Activated naive CD8-positive, alpha-beta T cell treated with anti-CD3 and anti-CD28 coated beads, Interleukin-2, amount 10 ng/mL, durations not matched to agents 7 days and 5 days (primary cell): ENCODE measurements at places on chromosomes 6 and 20. TPM values are rescaled to one million over a fixed set of nuclear protein-coding genes. Genes with fewer than 3 reads are reported as not detected.
A peak's percentile ranks its signal among the peaks of the same experiment; 100 is the strongest.

DNA sequence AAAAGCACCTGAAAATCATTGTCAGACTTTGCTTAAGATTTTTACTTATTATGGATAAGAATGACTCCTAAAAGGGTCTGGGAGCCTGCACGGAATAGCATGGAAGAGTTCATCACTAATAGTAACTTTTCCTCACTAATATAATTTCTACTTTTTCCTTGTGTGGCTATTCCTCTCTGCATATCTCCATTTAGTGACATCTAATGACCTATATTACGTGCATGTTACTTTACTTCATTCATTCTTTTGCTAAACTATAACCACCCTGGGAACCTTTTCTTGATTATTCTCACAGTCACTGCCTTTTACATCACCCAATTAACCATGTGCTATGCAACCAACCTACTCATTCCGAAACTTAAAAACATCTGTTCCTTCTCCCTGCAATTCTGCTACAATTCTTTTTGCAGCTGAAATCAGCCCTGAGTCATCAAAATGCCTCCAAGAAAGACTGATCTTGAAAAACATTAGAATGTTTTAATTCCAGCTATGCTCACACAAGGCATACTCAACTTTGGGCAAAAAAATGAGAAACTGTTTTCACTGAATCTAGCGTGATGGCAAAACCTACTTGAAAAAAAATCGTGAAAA, 313.3 kb downstream of the RNGTT start:
- peaks cover 3% of the 10 kb centered on the region for H3K36me3 ChIP-seq
- H3K4me1 ChIP-seq, result no peaks in the 10 kb centered on the region
- no peak overlapping the region for H3K27ac ChIP-seq
- no peak overlapping the region for H3K4me3 ChIP-seq
- no peaks in the 10 kb centered on the region for H3K27me3 ChIP-seq
- DNase-seq, result no peak

Gene GSTA3
- total RNA-seq, result not detected

- H3K36me3 ChIP-seq, result no peaks in the 10 kb centered on the region
- peaks cover 24% of the 10 kb centered on the region for H3K27me3 ChIP-seq
- DNase-seq, result no peak
- H3K4me1 ChIP-seq, result no peaks in the 10 kb centered on the region
- no peak overlapping the region for H3K4me3 ChIP-seq
Observed at GRCh38 chr6:150587637-150588036, 12.0 kb upstream of the PLEKHG1 start.

- no peak overlapping the region for H3K4me3 ChIP-seq
- peaks cover 9% of the 10 kb centered on the region for H3K4me1 ChIP-seq
- no peak overlapping the region for H3K27ac ChIP-seq
- DNase-seq, result no peak
Observed at GRCh38 chr6:136468711-136469110, 81.5 kb downstream of the MAP7 start.

Gene TBP
- total RNA-seq, result 28.2 TPM

- peaks cover 2% of the 10 kb centered on the region for H3K4me1 ChIP-seq
- no peak for DNase-seq
- no peak overlapping the region for H3K27ac ChIP-seq
- no peaks in the 10 kb centered on the region for H3K36me3 ChIP-seq
Observed at GRCh38 chr6:109678240-109678639, 12.8 kb downstream of the AK9 start.

Gene TUBB2B
- total RNA-seq, result not detected

Gene TFAP2D
- not detected for total RNA-seq

Gene NNAT
- not detected for total RNA-seq

- H3K4me1 ChIP-seq, result peaks cover 2% of the 10 kb centered on the region
- no peak for DNase-seq
- no peak overlapping the region for H3K27ac ChIP-seq
- no peak overlapping the region for H3K4me3 ChIP-seq
- no peaks in the 10 kb centered on the region for H3K36me3 ChIP-seq
- peaks cover 6% of the 10 kb centered on the region for H3K27me3 ChIP-seq
Observed at GRCh38 chr6:11492464-11493290, 44.9 kb upstream of the TMEM170B start.

DNA sequence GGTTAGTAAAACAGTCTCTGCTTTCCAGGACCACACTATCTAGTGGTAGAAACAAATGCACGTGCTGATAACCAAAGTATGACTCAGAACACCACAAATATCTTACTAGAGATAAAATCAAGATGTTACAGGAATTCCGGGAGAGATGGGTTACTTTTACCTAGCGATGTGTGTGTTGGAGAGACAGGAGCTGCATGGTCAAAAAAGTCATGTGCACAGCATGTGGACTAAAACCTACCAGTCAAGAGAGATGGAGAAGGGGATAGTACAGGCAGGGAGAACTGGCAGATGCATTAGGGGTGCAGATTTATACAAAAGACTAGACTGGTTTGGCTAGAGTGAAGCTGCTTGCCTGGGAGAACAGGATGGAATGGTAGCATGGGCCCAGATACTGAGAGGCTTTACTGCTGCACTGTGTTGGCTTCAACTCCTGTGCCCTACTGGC, 75.3 kb upstream of the MRAP2 start:
- H3K27me3 ChIP-seq, result no peaks in the 10 kb centered on the region
- H3K4me3 ChIP-seq, result no peak overlapping the region
- no peak for DNase-seq
- peaks cover 35% of the 10 kb centered on the region for H3K36me3 ChIP-seq

GRCh38 chr6:130018292-130018743, at the start of gene L3MBTL3:
Gene L3MBTL3 (plus strand): TSS chr6:130018581. CDS start chr6:130042700, 24,119 bp downstream.
- H3K4me3 ChIP-seq, result peak within 1 kb of the TSS; percentile 95
- H3K4me1 ChIP-seq, result peaks cover 23% of the 10 kb centered on the region
